ENCODE measurements at places on chromosomes 4 and X.

DNA sequence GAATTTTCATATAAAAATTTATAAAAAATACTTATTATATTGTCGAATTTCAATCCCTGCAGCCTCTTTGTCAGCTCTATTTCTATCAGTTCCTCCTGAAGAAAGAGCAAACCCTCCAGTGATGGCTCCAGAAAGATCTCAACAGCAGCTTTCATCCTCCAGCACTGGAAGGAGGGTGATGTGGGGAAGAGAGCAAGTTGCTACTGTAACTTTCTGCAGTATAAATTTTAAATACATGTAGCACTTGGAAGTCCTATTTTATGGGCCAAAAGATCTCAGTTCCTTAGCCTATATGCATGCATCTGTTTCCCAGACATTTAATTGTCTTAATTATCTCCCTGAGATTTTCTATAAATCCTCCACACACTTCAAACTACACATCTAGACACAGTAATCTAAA lies 13.7 kb upstream of the ODAM start:
- no peak for DNase-seq

DNA sequence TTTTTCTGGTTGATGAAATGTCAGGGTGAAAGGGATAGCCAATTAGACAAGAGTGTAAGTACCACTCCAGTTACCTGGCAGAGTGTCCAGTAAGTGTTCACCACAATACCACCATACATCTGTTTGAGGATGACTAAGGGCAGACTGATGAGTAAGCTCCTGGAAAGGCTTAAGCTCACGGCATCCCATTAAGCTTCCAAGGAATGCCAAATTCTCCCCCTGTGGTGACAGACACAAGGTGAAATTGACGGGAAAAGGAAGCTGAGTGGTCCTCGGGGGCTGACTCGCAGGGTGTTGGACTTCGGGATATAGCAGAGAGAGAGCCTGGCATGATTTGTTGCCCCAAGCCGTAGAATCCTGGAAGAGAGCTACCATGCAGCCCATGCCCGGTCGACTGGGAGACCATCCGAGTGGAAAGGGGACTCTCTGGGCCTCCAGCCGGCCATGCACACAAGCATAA lies 7.6 kb upstream of the BST1 start:
- DNase-seq = no peak

DNA sequence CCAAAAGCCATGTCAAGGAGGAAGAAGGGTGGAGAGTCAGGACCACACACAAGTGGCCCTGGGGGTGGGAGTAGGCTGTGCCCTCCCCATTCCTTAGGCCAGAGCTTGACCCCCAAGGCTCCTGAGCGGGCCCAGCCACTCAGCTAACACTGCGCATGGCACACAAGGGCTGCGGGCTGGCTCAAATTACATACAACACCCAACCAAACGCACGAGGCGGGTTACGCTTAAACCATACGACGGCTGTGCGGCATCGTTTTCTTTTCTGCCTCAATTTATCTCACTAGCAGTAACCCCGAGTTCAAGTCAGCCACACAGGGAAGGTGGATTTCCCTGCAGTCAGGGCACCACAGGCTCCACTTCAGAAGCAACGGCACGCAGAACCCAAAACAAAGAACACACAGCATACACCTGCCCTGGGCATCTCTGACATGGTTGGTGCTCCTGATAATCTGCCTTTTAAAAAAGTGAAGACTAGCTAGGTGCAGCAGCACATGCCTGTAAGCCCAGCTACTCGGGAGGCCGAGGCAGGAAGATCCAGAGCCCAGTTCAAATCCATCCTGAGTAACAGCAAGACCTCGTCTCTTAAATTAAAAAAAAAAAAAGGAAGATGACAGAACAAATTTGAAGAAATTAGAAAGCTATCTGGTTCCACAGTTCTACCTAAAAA lies 2.9 kb downstream of the GAK start:
- DNase-seq = no peak

DNA sequence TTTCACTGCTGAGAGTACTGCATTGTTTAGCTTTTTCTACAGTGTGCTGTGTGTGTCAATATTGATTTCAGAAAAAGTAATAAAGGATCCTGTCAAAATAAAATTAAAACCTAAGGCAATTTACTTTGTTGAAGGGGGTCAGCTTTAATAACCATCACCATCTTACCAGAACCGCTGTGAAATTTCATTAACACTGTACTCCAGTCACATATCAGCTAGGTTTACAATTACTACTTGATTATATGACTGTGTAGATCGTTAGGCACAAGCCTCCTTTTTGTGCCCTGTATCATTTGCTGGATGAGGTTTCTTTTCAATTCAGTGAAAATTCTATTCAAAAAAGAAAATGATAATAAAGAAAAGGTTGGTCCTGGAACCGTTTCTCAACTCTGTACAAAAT lies 917.2 kb downstream of the CENPC start:
- DNase-seq = no peak

- no peak for DNase-seq
These were observed 33.4 kb downstream of the GATB start for GRCh38 chr4:151727365-151727764.

- DNase-seq = no peak
These were observed 255.4 kb downstream of the ARHGAP10 start for GRCh38 chr4:147987252-147987651.

- no peak for DNase-seq
These were observed 307 bp downstream of the ATG4A start for GRCh38 chrX:108091878-108092291.

GRCh38 chrX:37959212-37960021 lies 46.9 kb upstream of the SYTL5 start:
- peak; percentile 43 for DNase-seq

DNA sequence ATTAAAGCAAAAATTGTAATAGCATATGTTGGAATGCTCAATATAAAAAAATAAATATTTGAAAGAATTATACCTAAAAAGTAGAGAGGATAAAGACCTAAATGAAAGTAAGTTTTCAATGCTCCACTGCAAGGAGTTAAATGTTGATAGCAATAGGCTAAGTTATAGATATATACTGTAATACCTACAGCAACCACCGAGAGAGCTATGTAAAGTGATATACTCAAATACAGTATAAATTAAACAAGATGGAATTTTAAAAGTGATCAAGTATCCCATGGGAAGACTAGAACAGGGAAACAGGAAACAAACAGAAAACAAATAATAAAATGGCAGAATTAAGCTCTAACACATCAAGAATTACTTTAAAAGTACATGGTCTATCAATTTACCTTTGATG lies 73.9 kb downstream of the CASP3 start:
- no peak for DNase-seq

GRCh38 chrX:118177708-118178107 lies 61.1 kb upstream of the KLHL13 start:
- DNase-seq = no peak

GRCh38 chr4:13415068-13415785 lies 68.9 kb downstream of the RAB28 start:
- DNase-seq = no peak

- DNase-seq = no peak
These were observed 9.0 kb upstream of the PROM1 start for GRCh38 chr4:16092682-16093319.

DNA sequence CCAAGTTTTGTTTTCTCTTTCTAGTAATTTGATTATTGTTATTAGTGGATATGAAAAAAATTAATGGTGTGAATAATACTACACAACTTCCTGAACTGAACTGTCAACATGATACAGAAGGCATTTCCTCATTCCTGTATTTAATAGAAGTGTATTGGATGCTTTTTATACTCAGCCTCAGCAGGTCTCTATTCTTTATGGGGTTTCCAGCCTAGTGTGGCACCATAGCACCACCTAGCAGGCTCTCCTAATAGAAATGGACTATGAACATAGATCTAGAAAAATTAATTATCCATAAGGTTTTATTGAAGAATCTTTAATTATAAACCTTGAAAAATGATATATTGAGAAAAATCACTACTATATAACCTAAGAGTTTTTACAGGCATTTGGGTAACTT lies 52.4 kb downstream of the GLRB start:
- DNase-seq = no peak

DNA sequence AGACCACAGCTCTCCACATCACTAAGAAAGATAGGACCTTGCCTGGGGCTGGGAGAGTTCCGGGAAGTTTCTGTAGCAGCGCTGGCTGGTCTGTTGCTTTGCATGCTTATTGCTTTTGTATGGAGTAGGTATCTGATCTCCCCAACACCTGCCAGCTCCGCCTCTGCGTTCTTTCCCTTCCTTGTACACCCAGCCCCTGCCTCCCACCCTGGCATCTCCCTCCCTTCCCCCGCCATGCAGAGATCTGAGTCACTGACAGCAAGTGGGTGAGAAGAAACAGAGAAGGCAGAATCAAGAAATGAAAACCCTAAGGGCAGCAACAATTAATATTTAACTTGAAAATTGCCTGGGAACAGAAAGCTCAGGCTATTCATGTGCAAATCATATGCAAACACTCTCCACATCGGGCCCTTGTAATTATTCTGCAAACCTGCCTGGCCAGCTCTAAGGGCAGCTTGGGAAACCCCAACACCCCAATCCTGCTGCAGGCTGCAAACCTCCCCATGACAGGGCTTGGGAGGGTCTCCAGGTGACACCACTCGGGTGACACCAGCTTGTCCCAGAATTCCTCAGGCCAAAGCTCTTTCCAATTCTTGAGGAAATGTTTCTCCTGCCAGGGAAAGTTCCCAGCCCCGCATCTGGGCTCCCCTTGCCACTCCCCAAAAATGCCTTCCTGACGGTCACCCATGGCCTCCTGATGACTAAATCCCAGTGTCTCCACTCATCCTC lies 257.2 kb downstream of the FBXW7 start:
- no peak for DNase-seq

DNA sequence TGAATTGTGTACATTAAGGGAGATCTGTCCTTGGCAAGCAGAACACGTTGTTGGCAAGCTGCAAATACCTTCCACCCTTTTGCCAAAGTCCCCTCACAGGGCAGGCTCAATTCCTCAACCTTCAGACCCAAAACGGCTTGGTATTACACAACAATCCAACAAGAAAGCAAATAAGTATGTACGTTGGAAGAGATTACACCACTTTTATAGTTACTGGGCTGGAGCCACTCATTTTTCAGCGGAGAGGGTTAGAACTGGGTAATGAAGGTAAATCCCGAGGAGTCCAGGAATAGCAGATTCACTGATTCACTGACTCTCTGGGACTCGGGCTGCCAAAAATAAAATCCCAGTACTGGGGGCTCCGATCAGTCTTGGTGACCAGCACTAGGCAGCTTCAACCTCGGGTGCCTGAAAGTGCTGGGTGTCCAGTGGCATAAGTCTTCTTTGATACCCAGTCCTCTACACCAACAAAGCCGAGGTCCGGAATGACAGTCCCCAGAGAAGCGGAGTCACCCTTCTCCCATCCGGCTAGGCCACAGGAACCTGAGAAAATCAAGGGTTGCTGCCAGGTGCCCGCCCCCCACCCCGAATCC lies 587 bp downstream of the TIMM8A start:
- DNase-seq = peak; percentile 47

DNA sequence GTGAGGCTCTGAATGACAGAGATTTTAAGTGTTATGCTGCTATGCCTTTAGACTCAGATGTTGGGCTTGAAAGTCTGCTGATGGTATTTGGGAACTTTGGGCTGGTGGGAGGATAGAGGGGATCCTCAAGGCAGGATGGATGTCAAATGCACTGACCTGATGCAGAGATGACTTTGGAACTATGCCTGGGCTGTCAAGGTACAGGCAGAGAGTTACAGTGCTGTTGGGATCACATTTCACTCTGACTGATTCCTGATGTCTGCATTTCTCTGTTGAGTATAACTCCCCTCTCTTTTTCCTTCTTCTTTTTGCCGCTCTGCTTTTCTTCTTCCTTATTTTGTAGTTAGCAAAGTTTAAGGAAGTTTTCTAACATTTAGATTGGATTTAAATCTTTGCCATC lies 271.8 kb upstream of the ARX start:
- no peak for DNase-seq

- DNase-seq = no peak
These were observed 100.8 kb upstream of the EOLA2 start for GRCh38 chrX:150038986-150039599.

GRCh38 chrX:132954323-132954722 lies 4.1 kb downstream of the HS6ST2 start:
- no peak for DNase-seq

GRCh38 chr4:24131954-24132673 lies 242.3 kb upstream of the PPARGC1A start:
- DNase-seq = no peak

DNA sequence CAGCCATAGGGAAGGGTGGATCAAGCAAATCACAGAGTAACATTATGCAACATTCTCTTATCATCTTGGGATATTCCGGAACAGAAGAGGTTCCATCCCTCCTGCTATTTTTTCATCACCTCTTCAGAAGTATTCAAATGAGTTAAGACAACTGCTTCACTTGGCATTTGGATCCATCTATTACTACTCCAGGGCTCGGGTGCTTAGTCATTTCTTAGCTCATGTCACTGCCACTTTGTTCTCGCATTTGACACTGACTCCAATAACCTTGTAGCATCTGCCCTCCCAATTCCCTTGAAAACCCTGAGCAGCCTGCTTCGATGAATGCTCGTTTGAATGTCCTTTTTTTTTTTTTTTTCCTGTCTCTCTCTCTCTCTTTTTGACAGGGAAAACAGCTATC lies 114.9 kb downstream of the PPARGC1A start:
- DNase-seq = no peak

DNA sequence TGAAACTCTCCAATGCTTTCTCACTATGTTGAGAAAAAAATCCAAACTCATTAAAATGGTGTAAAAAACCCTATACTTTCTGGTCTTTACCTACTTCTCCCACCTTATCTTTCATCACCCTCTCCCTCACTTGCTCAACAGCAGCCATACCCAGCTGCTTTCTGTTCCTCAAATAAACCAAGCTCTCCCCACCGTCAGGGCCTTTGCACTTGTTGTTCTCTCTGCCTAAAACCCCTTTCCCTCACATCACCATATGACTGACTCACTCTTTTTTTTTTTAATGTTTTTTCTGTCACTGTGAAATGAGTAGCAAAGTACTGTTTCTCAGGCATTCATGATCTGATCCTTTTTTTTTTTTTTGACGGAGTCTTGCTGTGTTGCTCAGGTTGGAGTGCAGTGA lies 122.3 kb upstream of the TMEM164 start:
- DNase-seq = no peak

- DNase-seq = no peak
These were observed 10.4 kb downstream of the MAD2L1 start for GRCh38 chr4:120056246-120056645.

DNA sequence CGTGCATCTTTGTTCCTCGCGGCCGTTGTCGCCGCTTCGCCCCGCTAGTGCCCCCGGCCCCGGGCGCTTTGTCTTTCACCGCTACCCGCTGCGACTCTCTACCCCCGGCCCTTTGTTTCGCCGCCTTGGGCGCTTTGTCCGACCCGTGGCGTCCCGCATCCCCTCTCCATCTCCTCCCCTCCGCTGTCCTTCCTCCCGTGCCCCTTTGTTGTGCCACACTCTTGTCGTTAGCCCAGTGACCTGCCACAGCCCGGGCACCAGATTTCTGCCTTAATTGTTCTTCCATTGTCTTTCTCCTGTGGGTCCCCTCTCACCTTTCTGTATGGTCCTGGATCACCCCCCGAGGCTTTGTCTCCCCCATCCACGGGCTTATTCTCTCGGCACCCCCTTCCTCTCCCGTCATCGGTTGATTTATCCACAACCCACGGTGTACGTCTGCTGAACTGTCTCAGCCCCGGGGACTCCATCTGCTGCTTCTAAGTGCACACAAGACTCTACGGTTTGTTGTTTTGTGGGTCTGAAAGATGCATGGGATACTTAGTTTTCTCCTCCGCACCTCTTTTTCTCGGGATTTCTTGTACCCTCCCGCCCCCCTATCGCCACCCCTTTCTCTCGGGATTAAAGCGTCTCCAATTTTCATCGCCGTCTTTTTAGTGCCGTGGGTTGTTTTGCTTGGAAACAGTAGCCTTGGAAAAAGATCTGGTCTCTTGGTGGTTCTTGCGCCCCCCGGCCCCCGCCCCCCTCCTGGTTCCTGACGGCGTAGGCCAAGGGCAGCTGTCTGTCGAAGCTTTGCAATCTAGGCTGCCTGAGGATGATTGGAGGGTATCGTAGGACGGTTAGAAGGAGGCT lies 783 bp downstream of the RBPJ start:
- peak; percentile 49 for DNase-seq

All from left lobe of liver (tissue), 2 donors.